ENCODE measurements at places on chromosomes 12 and 14.

GRCh38 chr14:61211476-61212255 is 69.5 kb downstream of the TMEM30B start:
- no peak for DNase-seq

DNA sequence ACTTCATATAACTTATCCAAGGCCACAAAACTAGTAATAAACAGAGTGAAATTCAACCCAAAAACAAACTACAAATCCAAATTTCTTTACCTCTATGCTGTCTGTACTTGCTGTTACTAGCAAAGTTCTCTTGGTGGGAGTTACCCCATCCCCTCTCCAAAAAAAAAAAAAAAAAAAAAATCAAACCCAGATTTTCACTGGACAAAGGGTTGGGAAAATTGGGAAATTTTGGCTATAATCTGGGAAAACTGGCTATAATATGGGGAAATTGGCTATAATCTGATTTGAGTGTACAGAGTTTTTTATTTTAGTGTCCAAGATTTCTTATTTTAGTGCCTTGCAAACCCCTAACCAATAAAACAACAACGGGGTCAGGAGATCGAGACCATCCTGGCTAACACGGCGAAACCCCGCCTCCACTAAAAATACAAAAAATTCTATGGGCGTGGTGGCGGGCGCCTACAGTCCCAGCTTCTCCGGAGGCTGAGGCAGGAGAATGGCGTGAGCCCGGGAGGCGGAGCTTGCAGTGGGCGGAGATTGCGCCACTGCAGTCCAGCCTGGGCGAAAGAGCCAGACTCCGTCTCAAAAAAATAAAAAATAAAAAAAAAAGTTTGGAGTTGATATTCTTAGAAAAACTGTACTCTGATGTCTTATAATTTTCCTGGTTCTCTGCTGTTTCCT is 148.4 kb downstream of the CHST11 start:
- DNase-seq: no peak

DNA sequence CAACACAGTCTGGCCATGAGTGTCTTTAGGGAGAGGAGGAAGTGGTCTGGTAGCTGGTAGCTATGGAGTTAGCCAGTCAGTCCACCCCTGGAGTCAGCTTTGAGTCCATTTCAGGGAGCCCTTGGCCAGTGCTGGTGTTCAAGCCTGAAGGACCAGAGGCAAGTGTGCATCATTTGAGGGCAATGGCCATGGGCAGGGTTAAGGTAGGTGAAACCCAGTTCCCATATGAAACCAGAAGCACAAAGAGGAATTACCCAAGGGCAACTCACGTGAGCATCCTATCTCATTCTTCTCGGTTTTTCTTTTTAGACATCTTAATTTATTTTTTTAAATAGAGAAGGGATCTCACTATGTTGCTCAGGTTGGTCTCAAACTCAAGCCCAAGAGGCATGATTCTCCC is 61.3 kb upstream of the ACTN1 start:
- DNase-seq: no peak

DNA sequence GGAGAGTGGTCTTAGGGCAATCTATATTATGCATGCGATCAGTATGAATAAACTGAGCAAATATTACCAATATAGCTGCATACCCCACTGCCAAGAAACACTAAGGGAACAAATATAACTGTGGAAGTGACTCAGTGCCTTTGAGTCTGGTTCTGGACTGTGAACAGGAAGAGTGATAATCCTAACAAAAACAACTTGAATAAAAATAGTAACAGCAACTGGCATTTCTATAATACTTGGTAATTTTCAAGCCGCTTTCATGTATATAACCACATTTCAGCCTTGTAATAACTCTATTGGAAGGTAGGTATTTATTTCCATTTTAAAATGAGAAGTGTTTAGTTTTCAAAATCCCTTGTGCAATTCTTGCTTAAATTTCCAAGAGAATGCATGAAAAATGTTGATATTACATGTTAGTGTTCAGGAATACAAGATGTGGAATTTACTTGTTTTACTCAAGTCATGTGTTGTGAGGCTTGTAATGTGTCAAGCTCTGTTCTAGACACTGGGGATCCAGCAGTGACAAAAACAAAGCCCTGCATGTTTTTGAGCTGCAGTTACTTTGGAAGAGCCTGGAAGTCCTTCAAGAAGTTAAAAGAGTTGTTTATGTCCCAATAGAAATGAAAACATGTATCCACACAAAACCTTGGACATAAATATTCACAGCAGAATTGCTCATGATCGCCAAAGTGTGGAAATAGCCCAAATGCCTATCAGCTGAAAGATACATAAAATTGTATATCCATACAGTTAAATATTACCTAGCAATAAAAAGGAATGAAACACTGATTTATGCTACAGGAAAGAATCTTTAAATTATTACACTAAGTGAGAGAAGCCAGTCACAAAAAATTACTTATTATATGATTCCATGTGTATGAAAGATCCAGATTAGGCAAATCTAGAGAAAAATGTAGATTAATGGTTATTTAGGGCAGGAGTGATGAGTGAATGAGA is 338.1 kb upstream of the TMEM132C start:
- DNase-seq: no peak

GRCh38 chr14:96470331-96470730 is 31.9 kb upstream of the PAPOLA start:
- DNase-seq: no peak

GRCh38 chr14:54411371-54411770 is 14.6 kb downstream of the CDKN3 start:
- DNase-seq: no peak

GRCh38 chr12:6279631-6280030 is 30.9 kb upstream of the PLEKHG6 start:
- no peak for DNase-seq

DNA sequence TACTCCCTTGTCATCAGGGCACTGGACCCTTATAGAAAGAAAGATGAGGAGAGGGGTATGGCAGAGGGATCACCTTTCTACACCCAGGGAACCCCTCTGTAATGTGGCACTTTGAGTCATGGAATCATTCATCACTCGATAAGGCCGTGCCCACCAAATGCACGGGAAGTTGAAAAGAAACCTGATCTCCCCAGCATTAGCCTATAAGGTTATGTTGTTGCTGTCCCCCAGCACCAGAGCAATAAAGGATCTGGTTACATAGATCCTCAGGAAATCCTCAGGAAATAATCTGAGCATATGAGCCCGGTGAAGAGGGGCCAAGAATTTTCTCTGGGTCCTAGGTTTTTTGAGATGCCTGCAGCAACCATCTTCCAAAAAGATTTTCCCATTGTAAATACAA is 148.8 kb upstream of the CRY1 start:
- no peak for DNase-seq

GRCh38 chr14:98651037-98651436 is 621.0 kb downstream of the BCL11B start:
- DNase-seq: no peak
